ENCODE measurements at places on chromosomes 11 and 22. TPM values are rescaled to one million over a fixed set of nuclear protein-coding genes. Genes with fewer than 3 reads are reported as not detected.

- no peak for DNase-seq
- H3K36me3 ChIP-seq = no peaks in the 10 kb centered on the region
- H3K4me3 ChIP-seq = no peak overlapping the region
- peaks cover 6% of the 10 kb centered on the region for H3K4me1 ChIP-seq
Measured at GRCh38 chr11:108961095-108961494, 296.2 kb downstream of the DDX10 start.

- no peak overlapping the region for H3K27ac ChIP-seq
- no peaks in the 10 kb centered on the region for H3K36me3 ChIP-seq
- peak; percentile 60 for DNase-seq
- H3K4me1 ChIP-seq = peaks cover 19% of the 10 kb centered on the region
- no peaks in the 10 kb centered on the region for H3K27me3 ChIP-seq
Measured at GRCh38 chr11:535210-535518, 212 bp downstream of the HRAS start.

EIF3F gene
- 319 TPM for total RNA-seq

DNA sequence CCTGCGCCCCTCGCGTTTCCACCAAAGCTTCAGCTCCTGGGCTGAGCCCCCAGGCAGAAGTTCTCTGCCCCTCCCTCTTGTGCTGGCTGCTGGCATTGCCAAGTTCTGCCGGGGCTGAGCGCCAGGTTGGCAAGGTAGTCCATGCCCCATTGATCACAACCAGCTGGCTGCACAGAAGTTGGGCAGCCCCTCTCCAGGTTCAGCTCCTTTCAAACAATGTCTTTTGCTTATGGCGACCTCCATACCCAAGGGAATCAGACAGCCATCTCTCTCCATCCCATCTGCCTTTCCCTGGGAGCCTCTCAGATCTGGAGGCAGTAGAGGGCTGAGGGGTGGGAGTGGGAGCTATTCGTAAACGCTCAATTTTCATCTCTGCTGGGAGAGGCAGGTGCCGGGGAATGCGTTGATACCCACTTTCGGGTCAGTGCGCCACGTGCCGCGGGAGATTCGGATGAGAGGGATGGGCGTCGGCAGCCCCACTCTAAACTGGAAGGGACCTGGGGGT lies 1.5 kb downstream of the ADAMTS8 start:
- H3K27ac ChIP-seq = no peak overlapping the region
- H3K27me3 ChIP-seq = peaks cover 51% of the 10 kb centered on the region
- no peak overlapping the region for H3K4me3 ChIP-seq
- no peaks in the 10 kb centered on the region for H3K36me3 ChIP-seq
- peaks cover 14% of the 10 kb centered on the region for H3K4me1 ChIP-seq
- DNase-seq = no peak

DNA sequence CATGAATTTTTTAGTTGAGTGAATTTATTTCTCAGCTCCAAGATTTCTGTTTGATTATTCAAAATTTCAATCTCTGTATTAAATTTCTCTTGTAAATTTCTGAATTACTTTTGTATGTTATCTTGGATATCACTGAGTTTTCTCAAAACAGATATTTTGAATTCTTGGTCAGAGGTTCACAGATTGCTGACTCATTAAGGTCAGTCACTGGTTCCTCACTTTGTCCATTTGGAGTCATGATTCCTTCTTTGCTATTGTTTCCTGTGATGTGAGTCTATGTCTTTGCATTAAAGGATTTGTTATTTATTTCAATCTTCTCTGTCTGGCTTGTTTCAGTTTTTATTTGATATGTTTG lies 10.2 kb upstream of the IL17RA start:
- DNase-seq = no peak
- no peaks in the 10 kb centered on the region for H3K36me3 ChIP-seq
- H3K4me3 ChIP-seq = no peak overlapping the region
- H3K27ac ChIP-seq = no peak overlapping the region

OR10D3 gene
- not detected for total RNA-seq

GRCh38 chr11:24556693-24557092 lies 59.8 kb downstream of the LUZP2 start:
- no peaks in the 10 kb centered on the region for H3K4me1 ChIP-seq
- no peak for DNase-seq
- no peak overlapping the region for H3K27ac ChIP-seq
- no peaks in the 10 kb centered on the region for H3K36me3 ChIP-seq
- no peak overlapping the region for H3K4me3 ChIP-seq

DNA sequence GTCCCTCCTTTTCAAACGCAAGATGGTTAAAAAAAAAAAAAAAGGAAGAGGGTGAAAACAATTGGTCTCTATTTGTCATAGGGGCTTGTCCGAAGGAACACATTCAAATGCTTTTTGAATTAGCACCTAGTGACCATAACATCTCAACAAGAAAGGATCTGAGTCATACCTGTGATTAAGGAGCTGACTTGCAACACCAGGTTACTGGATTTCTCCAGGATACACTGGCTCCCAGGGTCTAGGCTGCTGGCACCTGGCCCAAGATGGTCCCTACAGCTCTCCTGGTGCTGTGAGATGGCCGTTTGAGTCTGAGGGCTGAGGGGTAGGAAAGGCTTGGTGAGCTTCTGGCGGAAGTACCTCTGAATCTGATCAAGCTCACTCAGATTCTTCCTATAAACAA lies 28.4 kb upstream of the UCP3 start:
- no peaks in the 10 kb centered on the region for H3K27me3 ChIP-seq
- H3K4me1 ChIP-seq = peaks cover 4% of the 10 kb centered on the region
- H3K27ac ChIP-seq = no peak overlapping the region
- H3K4me3 ChIP-seq = no peak overlapping the region
- peaks cover 15% of the 10 kb centered on the region for H3K36me3 ChIP-seq

DNA sequence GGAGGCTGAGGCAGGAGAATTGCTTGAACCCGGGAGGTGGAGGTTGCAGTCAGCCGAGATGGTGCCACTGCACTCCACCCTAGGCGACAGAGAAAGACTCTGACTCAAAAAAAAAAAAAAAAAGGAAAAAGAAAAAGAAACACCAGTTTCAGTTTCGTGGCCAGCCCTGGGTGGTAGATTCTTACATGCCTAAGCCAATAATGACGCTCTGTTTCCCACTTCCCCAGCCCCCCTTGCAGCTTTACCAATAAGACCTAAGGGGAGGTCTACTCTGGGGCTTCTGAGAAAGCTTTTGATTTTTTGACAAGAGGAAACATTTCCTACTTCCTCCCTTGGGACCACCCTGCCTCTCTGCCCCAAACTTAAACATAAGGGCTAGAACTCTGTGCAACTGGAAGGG lies 30.0 kb upstream of the PTPRJ start:
- H3K27ac ChIP-seq = peak overlapping the region; percentile 98
- H3K27me3 ChIP-seq = no peaks in the 10 kb centered on the region
- no peaks in the 10 kb centered on the region for H3K36me3 ChIP-seq

DNA sequence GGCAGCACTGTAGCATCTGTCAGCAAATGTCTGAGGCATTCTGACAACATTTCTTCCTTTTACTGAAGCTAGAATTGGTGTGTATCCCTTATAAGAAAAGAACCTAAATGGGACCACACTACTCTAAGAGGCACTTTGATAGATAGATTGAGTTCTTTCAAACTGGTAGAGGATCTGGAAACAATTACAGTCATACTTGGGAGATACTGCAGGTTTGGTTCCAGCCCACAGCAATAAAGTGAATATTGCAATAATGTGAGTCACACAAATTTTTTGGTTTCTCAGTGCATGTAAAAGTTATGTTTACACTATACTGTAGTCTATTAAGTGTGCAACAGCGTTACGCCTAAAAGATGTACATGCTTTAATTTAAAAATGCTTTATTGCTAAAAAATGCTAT lies 96.9 kb downstream of the SBF2 start:
- H3K4me3 ChIP-seq = no peak overlapping the region
- H3K27ac ChIP-seq = no peak overlapping the region
- DNase-seq = no peak
- peaks cover 6% of the 10 kb centered on the region for H3K4me1 ChIP-seq

LDHAL6A gene
- total RNA-seq = not detected

MS4A3 gene
- total RNA-seq = not detected

DNA sequence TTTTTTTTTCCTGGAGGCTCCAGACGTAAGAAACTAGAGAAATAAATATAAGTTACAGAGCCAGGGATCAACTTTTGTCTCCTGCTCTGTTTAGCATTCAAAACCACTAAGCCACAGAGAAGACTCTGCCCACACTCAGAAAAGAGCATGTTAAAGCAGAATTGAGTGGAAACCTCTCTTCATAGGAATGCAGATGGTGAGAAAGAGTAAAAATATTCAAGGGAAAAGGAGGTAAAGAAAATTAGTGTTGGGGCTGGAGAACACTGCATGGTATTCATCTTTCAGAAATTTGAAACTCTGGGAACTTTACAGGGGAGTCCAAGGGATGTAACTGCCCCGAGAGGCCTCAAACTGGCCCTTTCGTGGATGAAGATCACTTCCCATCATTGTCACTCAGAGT lies 65.1 kb downstream of the CLMP start:
- no peaks in the 10 kb centered on the region for H3K36me3 ChIP-seq
- no peaks in the 10 kb centered on the region for H3K27me3 ChIP-seq
- no peak for DNase-seq
- no peak overlapping the region for H3K27ac ChIP-seq

- DNase-seq = no peak
- no peaks in the 10 kb centered on the region for H3K27me3 ChIP-seq
- H3K4me1 ChIP-seq = peaks cover 73% of the 10 kb centered on the region
- H3K27ac ChIP-seq = peak overlapping the region; percentile 78
- H3K4me3 ChIP-seq = peak overlapping the region; percentile 57
- no peaks in the 10 kb centered on the region for H3K36me3 ChIP-seq
Measured at GRCh38 chr11:68828155-68828931, 13.4 kb downstream of the CPT1A start.

DNA sequence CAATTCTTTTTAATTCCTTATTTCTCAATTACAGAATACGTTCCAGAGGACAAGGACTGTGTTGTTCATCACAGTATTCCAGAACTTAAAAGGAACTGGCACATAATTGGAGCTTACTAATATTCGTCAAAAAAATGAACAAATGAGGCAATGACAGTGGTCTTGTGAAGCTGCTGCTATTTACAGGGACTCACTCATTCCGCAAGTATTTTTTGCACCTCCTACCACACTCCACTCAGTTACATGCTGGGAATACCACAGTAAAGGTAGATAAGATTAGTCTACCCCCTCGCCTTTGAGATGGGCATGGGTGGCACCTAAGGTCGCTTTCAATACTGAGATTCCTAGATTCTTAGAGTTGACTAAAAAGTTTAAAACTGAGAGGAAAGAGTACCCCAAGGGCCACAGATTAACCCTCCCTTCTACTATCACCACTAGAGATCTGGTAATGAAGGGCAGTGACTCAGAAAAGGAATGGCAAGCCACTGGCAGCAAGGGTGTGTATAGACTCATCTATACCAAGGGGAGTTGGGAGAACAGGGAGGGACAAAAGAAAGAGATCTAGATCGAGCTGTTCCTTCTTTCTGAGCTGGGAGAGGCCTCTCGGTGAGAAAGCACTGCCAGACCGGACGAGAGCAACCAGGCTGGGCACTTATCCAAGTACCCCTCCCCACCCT lies 85.0 kb downstream of the RPL27A start:
- no peak overlapping the region for H3K27ac ChIP-seq
- no peaks in the 10 kb centered on the region for H3K27me3 ChIP-seq
- no peak for DNase-seq
- H3K4me3 ChIP-seq = no peak overlapping the region
- H3K4me1 ChIP-seq = no peaks in the 10 kb centered on the region

DNA sequence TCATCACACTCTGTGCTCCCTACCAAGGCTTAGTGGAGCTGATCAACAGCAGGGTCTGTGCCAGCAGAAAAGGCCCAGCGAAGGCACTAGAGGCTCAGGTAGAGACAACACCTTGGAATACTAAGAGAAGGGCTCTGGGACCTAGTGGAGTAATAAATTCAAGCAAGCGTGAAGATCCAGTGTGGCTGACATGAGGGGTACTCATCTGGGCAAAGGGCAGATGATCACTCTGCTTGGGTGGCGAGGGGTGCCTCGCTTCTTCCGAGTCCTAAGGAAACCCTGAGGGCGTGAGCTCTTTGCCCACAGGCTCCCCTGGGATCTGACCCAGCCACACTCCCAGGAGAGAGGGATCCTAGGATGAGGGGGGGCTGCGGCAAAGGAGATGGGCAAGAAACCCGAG lies 3.5 kb upstream of the TPBGL start:
- no peaks in the 10 kb centered on the region for H3K36me3 ChIP-seq
- no peak for DNase-seq
- H3K27ac ChIP-seq = no peak overlapping the region
- no peak overlapping the region for H3K4me3 ChIP-seq
- H3K4me1 ChIP-seq = peaks cover 5% of the 10 kb centered on the region

- H3K4me3 ChIP-seq = no peak overlapping the region
- no peak overlapping the region for H3K27ac ChIP-seq
- DNase-seq = no peak
Measured at GRCh38 chr11:80718611-80719291, 1277.9 kb upstream of the TENM4 start.

GRCh38 chr11:115802641-115803040 lies 298.4 kb upstream of the CADM1 start:
- H3K36me3 ChIP-seq = peaks cover 1% of the 10 kb centered on the region
- no peaks in the 10 kb centered on the region for H3K4me1 ChIP-seq
- no peak overlapping the region for H3K4me3 ChIP-seq
- DNase-seq = no peak
- H3K27ac ChIP-seq = no peak overlapping the region

DNA sequence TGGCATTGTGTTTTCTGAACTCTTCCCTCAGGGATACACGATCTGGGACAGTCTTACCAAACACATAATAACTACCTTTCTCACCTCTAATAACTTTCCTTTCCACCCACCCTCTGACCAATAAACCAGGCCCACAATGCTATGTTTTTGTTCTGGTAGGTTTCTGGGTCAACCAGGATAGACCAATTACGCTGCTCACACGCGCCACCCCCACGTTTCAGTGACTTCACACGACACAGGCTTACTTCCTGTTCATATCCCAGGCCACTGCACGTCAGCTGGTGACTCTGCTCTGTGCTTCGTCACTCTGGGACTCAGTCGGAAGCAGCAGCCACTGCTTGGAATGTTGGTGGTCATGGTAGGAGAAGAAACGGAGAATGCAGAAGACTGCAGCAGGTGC lies 2.5 kb downstream of the KRTAP5-4 start:
- H3K4me1 ChIP-seq = peaks cover 3% of the 10 kb centered on the region
- H3K4me3 ChIP-seq = no peak overlapping the region
- H3K27me3 ChIP-seq = peaks cover 41% of the 10 kb centered on the region
- DNase-seq = no peak

DNA sequence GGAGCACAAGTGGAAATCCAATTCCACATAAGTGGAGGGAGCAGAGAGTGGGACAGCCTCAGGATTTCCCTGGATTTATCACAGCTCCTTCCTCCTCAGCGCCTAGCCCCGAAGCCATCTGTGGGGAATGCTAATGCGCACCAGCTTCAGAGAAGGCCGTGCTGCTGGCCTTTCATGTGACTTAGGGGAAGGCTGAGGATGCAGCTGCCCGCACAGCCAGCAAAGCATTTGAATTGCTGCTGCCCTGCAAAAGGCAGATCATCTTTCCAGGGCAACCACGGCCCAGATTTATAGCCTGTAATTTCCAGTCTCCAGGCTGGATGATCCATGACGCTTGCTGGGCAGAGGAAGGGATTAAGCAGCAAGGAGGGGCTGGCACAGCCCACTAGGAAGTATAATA lies 29.9 kb downstream of the SYN3 start:
- H3K27me3 ChIP-seq = peaks cover 9% of the 10 kb centered on the region
- H3K4me1 ChIP-seq = no peaks in the 10 kb centered on the region
- H3K36me3 ChIP-seq = no peaks in the 10 kb centered on the region
- H3K4me3 ChIP-seq = no peak overlapping the region
- no peak overlapping the region for H3K27ac ChIP-seq

All from naive thymus-derived CD8-positive, alpha-beta T cell (primary cell).